ENCODE measurements at places on chromosomes 7 and 10.

- DNase-seq: peak; percentile 51
Observed at GRCh38 chr7:116316838-116317628, 106.7 kb downstream of the TES start.

DNA sequence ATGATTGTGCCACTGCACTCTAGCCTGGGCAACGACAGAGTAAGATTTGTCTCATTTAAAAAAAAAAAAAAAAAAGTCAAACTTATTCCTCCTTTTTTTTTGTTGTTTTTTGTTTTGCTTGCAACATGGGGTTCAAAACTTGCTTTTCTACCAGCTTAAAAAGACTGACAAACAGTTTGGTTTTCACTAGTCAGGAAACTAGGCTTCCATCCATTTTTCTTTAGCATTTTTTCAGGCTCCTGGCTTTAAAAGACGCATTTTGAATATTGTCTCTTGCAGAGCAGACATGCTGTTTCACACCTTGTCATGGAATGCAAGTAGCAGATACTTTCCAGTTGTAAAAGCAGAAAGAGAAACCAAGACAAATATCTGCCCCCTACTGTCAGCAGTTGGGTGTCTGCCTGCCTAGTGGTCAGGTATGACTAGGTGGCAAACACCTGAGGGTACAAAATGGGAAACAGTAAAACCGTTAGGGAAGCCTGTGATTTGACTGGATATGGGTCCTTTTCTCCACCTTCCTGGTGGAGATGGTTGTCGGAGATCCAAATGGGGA is 139.9 kb downstream of the CCDC71L start:
- DNase-seq: no peak

DNA sequence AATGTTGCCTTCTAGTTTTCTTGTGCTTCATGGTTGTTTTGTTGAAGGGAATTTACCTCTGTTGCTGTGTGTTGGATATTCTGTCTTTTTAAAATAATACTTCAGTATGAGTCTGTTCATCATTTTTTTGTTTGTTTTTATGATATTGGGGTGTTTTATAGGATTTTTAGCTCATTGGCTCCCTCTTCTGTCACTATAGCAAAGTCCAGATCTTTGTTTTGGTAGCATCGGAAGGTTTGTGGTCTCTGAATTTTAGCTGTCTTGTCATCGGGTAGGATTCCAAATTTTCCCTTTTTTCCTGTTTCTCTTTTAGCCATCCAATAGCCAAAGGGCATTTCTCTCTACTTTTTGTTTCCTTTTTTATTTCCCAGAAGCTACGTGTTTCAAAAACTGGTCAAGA is 91.4 kb downstream of the EXOC4 start:
- no peak for DNase-seq

DNA sequence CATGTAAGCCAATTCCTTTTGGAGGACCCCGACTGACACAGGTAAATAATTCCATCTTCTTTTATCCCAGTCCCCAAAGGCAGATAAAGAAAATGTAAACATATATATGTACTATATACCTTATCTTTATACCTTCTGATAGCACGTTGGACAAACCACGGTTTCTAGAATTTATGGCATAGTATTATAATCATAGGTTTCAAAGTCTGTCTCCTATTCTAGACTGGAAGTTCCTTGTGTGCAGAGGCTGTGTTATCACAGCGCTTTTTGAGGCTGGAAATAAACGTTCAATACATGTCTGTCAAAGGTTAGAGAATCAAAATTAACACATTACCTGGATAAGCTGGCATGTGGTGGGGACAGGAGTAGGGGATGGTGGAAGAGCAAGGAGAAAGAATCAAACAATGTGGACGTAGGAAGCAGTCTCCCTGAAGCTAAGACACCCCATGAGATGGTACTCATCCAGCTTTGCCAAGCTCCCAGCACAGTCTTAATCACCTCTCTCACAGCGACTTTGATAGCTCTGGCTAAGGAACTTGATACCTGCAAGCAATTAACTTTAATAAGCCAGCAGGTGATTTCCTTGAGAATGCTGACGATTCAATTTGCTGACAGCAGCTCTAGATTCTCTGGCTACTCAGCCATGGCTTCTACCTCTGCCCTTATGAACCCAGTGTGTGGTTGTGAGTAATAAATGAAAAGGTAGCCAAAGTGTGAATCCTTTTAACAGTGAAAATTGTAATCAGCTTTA is 208.4 kb upstream of the LRRTM3 start:
- DNase-seq: no peak

- no peak for DNase-seq
Observed at GRCh38 chr7:37050801-37051200, 326.5 kb upstream of the AOAH start.

DNA sequence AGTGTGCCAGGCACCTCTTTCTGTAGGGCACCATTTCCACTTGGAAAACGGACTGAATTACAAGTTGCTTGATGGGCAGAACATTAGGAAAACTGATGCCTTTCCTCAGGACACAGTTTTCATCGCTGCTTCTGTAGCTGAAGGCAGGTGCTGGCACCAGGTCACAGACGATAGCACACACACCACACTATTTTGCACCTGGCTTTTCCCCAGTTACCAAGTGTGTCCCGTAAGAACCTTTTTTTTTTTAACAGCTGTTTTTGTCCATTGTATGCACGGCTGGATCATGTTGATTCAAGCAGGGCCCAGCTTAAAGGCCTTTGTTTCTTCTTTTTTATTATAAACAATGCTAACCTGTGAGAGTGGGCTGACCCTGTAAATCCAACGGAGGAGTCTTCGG is 1.3 kb upstream of the GET4 start:
- DNase-seq: no peak

DNA sequence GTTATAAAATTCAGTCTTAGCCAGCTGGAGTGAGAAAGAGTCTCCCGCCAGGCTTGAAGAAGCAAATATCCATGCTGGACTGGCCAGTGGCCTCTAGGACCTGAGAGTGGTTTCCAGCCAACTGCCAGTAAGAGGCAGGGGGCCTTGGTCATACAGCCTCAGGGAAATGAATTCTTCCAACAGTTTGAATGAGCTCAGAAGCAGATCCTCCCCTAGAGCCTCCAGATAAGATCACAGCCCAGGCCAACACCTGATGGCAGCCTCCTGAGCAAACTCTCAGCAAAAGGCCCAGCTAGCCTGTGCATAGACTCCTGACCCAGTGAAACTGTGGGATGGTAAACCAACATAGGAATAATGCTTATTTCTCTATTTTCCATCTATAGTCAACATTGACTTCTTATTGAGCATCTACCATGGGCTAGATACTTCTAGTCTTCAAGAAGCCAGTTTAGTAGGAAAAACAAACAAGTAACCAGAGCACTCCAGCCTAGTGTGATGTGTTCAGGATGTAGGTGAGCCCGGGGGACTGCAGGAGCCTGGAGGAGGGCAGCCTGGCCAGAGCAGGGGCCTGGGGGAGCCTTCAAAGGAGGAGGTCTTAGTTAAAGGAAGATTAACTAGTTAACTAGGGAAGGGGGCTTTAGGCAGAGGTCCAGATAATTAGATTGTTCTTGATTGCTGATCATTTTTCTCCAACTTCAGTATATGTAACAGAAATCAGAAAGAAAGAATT is 115.4 kb upstream of the ADO start:
- DNase-seq: no peak

DNA sequence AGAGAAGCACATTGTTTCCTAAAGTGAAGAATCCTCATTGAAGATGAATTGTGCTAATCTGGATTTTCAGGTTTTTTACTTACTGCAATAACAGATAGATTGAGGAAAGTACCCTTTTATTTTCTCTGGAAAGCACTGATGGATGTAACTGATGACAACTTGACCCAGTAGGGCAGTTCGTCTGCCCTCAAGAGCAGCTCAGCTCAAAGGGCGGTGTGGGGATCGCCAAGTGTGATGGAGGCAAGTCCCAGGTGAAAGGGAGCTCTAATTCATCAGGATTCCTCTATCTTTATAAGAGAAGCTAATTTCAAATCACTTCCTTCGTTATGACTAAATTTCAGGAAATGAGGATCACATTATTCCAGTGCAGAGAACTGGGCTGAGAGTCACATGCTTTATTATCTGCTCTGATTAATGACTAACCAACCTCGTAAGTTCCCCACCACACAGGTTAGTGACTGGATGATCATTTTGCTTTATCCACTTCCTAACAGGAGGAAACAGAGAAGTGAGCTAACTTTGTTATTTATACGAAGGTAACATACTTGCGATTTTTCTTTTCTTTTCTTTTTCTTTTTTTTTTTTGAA is 98.8 kb downstream of the PFKFB3 start:
- no peak for DNase-seq

DNA sequence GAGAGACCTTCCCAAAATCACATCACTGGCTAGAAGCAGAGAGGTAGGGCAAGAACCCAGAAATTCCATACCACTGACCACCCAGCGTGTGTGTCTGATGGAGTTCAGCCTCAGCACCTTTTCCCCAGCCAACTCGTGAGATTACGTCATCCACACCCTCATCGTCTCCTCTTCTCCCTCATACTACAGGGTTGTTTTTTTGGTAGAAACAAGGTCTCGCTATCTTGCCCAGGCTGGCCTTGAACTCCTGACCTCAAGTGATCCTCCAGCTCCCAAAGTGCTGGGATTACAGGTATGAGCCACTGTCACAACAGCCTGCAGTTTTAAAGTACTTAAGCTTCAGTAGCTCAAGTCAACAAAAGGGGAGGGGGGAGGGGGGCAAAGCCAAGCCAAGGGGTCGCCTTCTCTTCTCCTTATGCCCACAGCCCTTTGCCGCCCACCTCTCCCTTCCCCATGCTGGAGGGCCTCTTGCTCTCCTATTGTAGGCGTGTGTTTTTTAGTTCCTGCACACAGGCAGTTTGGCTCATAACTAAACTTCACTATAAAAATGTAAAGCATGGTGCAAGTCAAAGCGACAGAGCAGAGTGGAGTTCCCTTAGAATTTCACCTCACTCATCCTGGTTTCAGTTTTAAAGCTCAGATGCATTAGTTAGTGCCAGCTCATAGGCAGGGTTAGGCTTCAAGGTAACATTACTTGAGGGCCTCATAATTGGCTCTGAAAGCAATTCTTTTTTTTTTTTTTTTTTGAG is 5.2 kb upstream of the PRDX3 start:
- no peak for DNase-seq

DNA sequence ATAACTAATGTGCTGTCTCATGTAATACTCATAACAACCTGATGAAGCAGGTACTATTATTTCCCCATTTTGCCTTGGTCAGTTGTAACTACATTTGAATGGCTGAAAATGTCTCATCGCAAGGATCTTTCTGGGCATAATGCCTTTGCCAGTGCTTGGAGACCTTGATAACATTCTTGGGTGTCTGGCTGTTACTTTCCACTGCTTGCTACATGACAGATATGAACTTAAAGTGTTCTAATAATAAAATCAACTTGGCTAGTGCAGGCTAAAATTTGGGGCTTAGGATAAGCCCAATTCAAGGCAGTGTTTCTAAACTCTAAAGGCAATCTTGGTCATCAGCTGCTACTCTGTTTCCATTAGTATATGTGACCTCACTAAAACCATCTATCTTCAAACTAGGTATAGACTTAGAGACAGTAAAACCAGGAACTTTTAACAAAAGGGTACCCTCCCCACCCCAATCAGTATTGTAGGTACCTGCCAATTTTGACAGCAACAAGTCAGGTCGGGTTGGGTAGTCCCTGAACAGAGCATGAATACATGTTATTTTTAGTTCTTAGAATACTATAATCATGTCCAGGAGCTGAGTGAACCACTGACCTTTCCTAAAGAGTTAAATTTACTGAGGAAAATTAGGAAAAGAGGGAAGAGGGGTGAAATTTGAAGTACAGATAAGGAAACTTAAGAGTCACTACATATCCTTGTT is 68.2 kb upstream of the AHR start:
- DNase-seq: no peak

DNA sequence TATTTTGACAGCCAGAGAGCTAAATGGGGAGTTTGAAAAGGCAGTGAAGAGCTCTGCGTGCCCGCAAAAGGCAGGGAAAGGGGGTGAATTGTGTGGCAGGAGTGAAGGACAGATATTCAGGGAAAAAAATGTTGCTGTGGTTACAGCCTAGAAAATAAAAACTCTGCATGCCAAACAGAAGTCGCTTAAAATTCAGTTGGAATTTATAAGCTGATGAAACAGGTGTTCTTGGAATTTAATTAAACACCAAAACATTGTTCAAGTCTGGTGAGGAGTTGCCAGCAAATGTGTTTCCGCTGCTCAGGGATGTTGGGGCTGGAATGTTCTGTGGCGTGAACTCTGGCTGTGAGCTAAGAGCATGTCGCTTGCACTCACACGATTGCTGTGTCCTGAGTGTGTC is 169.3 kb downstream of the ADRA2A start:
- no peak for DNase-seq

- no peak for DNase-seq
Observed at GRCh38 chr7:74182453-74183090, 8.4 kb downstream of the EIF4H start.

- DNase-seq: no peak
Observed at GRCh38 chr10:69086001-69086509, 1.8 kb upstream of the SRGN start.

- no peak for DNase-seq
Observed at GRCh38 chr10:129288999-129289584, 177.9 kb upstream of the MGMT start.

DNA sequence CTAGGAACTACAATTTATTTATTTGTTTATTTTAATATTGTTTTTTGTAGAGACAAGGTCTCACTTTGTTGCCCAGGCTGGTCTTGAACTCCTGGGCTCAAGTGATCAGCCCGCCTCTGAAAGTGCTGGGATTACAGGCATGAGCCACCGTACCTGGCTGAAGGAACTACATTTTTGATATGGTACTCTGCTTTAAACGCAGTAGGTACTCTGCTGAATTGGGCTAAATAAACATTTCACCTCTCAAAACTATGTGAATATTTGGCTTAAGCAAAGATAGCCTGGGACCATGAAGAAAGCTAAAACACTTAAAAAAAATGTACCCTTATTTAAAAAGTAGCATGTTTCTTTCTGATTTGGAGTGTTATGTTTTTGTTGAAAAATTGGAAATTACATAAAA is 138.2 kb downstream of the ADK start:
- DNase-seq: no peak

DNA sequence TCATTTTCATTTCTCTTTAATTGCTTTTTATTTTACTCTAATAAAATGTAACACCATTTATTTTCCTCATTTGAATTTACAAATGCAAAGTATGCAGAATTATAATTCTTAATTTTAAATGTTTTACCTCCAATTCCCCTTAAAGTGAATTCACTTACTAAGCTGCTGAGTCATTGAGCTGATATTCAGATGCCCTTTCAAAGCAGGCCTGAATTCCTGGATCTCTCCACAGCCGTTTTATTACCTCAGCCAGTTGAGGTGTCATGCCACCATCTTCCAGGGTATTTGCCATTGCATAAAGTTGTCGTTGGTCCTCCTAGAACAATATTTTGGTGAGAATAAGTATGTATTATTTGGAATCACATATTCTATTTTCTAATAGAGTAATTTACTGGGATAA is 33.2 kb downstream of the GNAT3 start:
- no peak for DNase-seq

Data from T-helper 2 cell treated with Interferon-gamma antibody and Interleukin-4, amounts not matched to agents 5 μg/mL and 100 μg/mL, for 36 hours (primary cell).